ENCODE measurements at places on chromosomes 2 and 18.

GRCh38 chr18:75836516-75836915 lies 409.0 kb upstream of the SMIM21 start:
- DNase-seq: no peak

DNA sequence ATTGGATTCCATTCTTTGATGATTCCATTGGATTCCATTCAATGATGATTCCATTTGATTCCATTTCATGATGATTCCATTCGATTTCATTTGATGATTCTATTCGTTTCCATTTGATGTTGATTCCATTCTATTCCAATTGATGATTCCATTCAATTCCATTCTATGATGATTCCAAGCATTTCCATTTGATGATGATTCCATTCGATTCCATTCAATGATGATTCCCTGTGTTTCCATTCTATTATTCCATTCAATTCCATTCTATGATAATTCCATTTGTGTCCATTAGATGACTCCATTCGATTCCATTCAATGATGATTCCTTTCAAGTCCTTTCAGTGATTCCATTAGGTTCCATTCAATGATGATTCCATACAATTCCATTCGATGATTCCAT lies 1090.5 kb downstream of the RPIA start:
- DNase-seq: no peak

GRCh38 chr18:56381196-56381595 lies 257.2 kb downstream of the TXNL1 start:
- no peak for DNase-seq

DNA sequence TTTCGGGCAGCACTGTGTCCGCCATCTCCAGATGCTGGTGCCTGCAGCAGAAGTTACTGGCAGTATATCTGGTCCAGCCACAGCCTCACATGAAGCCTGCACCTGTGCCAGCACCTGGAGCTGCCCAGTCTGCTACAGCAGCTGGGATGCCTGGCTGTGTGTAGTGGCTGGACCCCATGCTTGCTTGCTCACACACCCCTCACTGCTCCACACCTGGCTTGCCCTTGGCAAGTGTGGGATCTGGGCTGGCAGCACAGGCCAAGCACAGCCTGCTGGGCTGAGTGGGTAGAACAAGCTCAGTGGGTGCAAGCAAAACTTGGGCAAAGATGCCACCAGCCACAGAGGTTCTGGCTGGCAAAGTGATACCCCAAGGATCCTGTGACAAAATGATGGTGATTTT lies 209.4 kb upstream of the RASGRP3 start:
- DNase-seq: no peak

DNA sequence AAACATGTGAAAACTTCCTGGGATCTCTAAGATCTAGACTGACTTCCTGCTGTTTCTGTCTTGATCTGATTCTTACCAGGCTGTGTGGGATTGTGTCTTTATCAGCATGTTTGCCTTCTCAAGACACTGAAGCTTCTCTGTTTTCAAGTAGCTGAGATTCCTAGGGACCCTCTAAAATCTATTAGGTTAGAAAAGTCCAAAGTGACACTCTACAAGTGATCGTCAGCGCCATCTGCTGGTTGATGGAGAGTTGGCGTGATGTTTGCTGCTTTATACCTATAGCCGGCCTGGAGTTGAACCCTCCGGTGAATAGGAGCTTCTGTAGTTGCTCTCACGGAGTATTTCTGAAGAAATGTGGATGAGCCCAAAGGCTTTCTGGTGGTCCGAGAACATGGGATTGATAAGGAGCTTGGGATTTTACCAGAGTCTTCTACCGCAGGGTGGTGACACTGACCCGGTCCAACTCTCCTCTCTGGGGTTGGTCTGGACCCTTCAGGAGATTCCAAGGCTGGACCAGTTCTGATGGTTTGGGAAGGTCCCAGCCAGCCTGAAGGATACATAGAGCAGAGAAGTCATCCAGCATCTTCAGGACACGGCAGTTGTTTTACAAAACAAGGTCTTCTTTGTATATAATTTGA lies 96.0 kb upstream of the TTC39C start:
- DNase-seq: peak; percentile 80

DNA sequence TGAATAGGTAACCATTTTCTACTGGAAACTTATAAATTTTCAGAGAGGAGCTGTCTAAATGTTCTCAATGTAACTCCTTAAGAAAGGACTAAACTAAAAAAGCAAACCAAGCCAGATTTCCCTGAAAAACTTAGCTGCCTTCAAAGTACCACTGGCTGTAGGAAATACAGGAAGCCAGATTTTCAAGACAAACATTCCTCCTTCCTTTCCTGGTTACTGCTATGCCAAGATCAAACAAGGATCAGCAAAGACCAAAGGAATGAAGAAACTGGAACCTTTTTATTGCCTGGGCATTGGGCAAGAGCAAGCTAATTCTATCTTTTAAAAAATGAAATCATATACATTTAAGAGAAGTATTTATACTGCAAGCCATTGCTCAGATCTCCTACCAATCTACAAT lies 212.7 kb downstream of the DYM start:
- DNase-seq: no peak

- DNase-seq: no peak
Observed at GRCh38 chr18:50320719-50321118, 33.2 kb upstream of the CXXC1 start.

- no peak for DNase-seq
Observed at GRCh38 chr2:41337956-41338355, 709.9 kb upstream of the PKDCC start.

DNA sequence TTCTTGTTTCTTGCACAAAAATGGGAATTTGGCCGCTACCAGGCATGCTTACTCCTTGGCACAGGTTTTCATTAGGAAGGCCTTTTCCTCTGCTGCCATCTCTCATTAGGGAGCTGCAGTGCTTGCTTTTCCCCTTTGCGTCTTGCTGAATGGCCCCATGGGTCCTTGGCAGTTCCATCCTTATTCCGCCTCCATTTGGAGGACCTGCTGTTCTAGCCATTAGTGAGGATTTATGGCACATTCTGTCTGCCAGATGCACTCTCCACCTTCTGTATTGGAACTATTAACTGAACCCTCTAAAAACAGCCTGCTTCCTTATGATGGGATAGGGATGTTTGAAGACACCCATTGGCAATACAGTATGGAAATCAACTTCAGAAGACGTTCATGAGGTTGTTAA lies 103.5 kb upstream of the NOSTRIN start:
- DNase-seq: no peak

GRCh38 chr18:3554091-3554601 lies 104.2 kb downstream of the TGIF1 start:
- no peak for DNase-seq

Measured in activated naive CD4-positive, alpha-beta T cell treated with Interleukin-2 at 50 U/mL for 16 hours (primary cell).